H1 (cell line): ENCODE measurements at places on chromosomes 2 and 18.

- DNase-seq = no peak
Measured at GRCh38 chr2:195820373-195820772, 163.3 kb downstream of the SLC39A10 start.

GRCh38 chr2:101435001-101435862, 39.7 kb downstream of the RFX8 start:
- DNase-seq = peak; percentile 76

GRCh38 chr2:41691561-41691960, 356.3 kb upstream of the PKDCC start:
- no peak for DNase-seq

- DNase-seq = no peak
Measured at GRCh38 chr18:78160961-78161656, 818.5 kb upstream of the SALL3 start.

DNA sequence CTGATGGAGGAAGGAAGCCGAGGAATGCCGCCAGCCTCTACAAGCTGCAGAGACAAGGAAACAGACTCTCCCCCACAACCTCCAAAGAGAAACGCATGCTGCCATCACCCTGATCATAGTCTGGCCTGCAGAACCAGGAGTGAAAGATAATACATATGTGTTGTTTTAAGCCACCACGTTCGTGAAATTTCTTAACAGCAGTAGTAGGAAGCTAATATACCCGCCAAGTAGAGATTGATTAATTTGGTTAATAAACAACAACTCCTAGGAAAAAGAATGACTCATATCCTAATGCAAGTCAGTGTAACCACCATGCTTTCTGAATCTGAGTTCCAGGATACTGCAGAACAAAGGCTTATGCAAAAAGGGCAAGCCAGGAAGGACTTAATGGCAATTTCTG, 36.6 kb downstream of the LONRF2 start:
- no peak for DNase-seq

DNA sequence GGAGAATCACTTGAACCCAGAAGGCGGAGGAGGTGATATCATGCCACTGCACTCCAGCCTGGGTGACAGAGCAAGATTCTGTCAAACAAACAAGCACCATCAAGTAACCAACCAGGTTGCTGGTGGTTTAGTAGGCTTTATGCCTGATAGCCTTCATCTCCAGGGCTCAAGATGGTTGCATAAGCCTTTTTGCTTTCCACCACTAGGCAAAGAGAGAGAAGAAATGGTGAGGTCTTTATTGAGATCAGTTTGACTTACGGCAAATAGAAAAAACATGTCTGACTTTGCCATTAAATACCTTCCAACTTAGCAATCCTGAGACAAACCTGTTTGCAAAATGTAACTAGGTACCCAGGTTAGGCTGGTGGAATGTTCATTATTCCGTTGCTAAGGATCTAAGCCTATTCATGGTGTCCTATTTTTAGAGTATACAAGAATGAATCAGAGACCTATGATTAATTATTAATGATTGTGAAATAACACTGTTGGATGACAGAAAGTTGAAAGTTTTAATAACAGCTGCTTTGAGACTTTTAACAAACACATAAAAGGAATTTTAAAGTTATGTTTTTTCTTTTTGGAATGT, 53.5 kb upstream of the SLC38A11 start:
- no peak for DNase-seq

DNA sequence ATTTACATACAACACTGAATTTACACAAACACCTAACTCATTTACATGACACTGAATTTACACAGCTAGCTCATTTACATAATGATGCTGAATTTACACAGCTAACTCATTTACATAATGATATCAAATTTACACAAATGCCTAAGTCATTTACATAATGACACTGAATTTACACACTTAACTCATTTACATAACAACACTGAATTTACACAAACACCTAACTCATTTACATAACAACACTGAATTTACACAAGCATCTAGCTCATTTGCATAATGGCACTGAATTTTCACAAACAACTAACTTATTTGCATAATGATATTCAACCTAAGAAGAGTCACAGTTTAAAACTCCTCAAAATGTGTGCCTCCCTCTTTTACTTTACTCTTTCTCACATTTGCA, 511.7 kb downstream of the GALR1 start:
- DNase-seq = no peak

DNA sequence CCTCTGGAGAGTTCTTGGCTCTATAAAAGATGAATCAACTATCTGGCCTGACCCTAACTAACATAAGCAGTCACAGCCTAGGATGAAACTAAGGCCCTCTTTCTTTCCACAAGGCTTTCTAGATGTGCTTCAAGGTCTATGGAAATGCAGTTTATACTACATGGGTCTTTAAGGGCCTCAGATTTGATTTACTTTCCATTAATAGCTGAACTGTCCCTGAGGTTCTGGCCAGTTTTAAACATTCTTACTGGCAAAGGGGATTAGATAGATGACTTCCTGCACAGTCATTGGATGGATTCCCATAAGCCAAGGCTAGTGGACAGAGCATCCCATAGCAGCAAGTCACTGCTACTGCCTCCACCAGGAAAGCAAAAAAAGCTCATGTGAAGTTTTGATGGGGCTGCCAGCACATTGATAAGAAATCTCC, 38.1 kb upstream of the LCLAT1 start:
- no peak for DNase-seq

- no peak for DNase-seq
Measured at GRCh38 chr2:164777847-164778461, 63.7 kb downstream of the COBLL1 start.

- DNase-seq = no peak
Measured at GRCh38 chr2:14517731-14518130, 114.8 kb upstream of the LRATD1 start.

GRCh38 chr2:288758-289361, 969 bp upstream of the ALKAL2 start:
- no peak for DNase-seq

DNA sequence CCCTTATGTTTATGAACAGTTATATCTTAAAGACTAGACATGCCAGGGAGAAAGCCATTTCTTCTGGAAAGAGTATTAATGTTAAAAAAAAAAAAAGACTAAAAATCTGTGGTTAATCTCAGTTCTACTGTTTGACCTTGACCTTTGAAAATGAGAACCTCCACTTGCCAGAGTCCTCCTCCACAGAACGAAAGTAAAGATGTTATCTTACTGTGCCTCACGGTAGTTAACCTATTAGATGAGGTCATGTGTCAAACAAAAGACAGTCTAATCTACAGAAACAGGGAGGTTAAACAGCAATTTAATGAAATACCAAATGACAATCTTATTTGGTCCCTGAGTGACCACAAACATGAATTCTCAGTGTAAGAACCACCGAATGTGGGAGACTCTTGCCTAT, 51.2 kb downstream of the SLC14A2 start:
- DNase-seq = no peak

DNA sequence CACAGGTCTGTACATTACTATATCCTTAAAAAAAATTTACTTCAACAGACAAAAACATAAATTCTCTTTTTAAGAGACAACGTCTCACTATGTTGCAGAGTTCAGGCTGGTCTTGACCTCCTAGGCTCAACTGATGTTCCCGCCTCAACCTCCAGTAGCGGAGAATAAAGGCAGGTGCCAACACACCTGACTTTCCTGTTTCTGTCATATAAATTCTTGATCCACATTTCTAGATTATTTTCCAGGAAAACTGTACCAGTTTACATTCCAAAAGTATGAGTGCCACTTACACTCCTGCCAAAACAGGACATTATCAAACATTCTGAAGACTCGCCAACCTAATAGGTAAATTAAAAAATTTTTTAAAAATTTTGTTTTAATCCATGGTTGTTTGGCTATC, 48.6 kb downstream of the PUM2 start:
- no peak for DNase-seq

GRCh38 chr2:28382755-28383154, 9.9 kb upstream of the FOSL2 start:
- no peak for DNase-seq

- DNase-seq = no peak
Measured at GRCh38 chr2:175001566-175001965, 3.6 kb downstream of the CHN1 start.

DNA sequence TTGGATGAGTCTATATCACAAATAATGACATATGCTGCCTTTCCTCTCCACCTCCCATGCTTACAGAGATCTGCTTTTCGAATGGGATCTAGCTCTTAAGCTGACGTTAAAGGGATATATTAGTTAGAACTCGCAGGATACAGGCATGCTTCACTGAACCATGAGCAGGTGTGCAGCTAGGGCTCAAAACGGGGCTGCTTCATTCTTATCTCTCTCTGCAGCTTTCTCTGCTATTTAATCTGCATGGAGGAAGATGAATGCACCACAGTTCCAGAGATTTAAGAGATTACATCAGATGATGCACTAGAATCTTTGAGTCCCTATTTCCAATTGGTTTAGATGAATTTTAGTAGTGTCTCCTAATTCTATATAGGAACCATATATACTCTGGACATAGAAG, 327.0 kb downstream of the RAD51AP2 start:
- DNase-seq = no peak

GRCh38 chr2:119513832-119514231, 10.5 kb downstream of the SCTR start:
- no peak for DNase-seq

- DNase-seq = no peak
Measured at GRCh38 chr2:66521291-66521922, 86.5 kb downstream of the MEIS1 start.

GRCh38 chr2:160282063-160282580, 82.0 kb upstream of the ITGB6 start:
- DNase-seq = no peak

GRCh38 chr2:97993926-97994325, 1.8 kb downstream of the TMEM131 start:
- no peak for DNase-seq

GRCh38 chr2:225031599-225031998, 10.7 kb downstream of the DOCK10 start:
- no peak for DNase-seq
